ENCODE measurements at places on chromosomes 5 and 9. TPM values are rescaled to one million over a fixed set of nuclear protein-coding genes. Genes with fewer than 3 reads are reported as not detected.

Gene FOXD4L5
- 0.09 TPM for total RNA-seq

Gene WHRN
- 2.8 TPM for total RNA-seq

- no peak for DNase-seq
Observed at GRCh38 chr9:20197976-20198685, 409.3 kb upstream of the SLC24A2 start.

GRCh38 chr9:468766-469426 is 254.2 kb downstream of the DOCK8 start:
- no peak for DNase-seq

- no peak for DNase-seq
Observed at GRCh38 chr9:98491828-98492227, 216.9 kb downstream of the GABBR2 start.

DNA sequence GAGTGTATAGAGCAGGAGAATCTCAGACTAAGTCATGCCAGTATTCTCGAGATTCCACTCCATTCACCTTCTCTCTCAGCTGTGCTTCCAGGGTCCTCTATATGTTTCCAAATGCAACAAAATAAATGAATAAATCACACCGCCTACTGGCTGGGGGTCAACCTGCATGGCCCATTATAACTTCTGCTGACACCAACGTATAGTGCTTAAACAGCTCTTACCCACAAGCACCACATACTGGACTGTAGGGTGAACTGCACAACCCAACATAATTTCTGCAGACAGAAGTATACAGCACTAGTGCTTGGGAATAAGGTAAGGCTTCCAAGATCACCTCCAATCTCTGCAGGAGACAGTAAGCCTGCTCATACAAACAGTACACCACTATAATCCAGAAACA is 33.1 kb upstream of the HTR4 start:
- DNase-seq, result no peak

Measured in activated T-helper 2 cell treated with anti-CD3 and anti-CD28 coated beads, Interferon-gamma antibody, Interleukin-2, Interleukin-4, amounts not matched to agents 10 μg/mL and 5 μg/mL and 100 μg/mL, durations not matched to agents 14 hours and 24 hours and 36 hours (primary cell).